LNCaP clone FGC (cell line): ENCODE measurements at places on chromosomes 3 and 15.
A peak's percentile ranks its signal among the peaks of the same experiment; 100 is the strongest.

DNA sequence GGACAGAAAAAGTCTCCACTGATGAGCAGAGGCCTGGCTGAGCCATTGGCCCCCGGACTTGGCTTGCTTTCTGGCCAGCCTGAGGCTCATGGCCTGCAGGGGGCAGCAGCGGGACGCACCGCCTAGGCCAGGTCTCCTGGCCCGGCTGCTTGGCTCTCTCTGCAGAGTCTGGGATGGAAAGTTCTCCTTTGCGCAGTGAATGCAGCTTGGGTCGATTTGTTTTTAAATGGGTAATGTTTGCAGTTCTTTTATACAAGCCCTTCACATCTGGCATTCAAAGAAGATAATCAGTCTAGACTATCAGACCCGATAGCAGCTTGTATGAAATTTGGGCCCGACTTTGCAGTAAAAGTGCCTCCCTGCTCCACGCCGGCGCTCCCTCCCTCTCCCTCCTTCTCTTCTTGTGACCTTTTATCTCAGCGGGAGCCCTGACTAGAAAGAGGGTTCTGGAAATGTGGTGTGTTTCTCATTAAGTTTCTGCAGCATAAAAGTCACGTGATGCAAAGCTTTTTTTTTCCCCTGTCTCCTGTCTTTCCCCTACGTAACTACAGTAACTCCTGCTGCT is 59.9 kb downstream of the ZNF621 start:
- DNase-seq, result peak; percentile 25

- no peak for DNase-seq
These were observed 36.0 kb upstream of the GATM start for GRCh38 chr15:45414215-45414885.

DNA sequence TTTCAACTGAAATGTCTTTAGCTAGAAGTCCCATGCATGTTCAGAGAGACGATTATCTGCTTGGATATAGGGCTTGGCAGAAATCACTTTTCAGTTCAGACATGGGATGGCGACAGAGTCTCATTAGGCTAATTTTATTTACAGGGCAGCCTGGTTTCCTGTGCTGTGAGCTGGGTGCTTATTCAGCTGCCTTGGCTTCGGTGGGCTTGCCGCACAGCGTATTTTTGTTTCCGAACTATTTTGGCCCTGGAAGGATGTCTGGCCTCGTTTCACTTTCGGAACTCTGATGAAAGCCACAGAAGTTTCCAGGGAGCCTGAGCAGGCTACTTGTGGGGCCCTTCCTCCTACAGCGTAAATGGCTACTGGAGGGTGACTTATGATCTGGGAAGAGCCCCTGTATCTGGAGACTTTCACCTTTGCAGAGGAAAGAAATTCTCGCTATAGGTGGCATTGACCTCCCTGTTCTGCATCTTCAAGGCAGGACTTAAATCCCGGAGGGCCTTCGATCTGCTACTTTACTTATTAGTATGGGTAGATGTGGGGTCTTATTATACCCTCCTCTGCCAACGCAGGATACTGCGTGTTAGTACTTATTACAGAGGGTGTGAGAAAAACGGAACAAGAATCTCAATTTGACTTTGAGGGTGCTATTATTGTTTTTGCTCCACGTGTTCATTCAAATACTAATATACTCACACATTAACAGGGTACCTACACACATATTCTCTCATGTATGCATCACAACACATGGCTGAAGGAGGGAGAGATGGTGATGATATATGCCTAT is 364.0 kb upstream of the RBMS3 start:
- DNase-seq, result no peak

- no peak for DNase-seq
These were observed 37.5 kb downstream of the TGFBR2 start for GRCh38 chr3:30643763-30644462.

DNA sequence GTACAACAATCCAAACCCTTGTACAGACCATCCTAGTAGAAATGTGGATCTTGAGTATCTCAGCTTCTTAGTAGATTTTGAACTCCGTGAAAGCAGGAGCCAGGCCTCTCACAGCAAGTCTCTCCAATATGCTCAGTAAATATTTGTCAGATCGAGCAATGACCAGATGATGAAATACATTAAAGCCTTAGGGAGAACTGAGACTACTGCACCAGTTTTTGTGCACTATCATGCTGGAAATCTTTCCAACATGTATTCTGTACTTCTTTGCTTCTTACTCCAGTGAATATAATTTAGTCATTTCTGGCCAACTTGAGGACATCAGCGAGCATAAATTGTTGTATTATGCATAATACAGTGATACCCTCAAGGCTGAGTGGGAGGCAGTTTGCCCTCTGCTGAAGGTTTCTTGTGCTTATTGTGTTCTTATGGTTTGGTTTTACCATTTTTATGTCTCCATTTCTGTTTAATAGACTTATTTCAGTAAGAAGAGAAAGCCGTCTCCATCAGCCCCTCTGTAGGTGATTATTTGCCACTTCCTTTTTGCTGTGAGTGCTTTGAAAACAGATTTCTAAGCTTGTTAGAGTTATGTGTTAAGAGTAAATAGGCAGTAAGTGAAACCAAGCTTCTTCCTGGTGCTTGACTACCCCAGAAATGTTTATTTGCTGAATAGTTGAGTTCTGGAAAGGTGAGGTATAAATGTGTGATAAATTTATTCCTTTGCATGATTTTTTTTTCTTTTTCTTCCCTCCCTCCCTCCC is 147.1 kb downstream of the PGPEP1L start:
- no peak for DNase-seq

GRCh38 chr3:27575499-27575898 is 91.3 kb upstream of the SLC4A7 start:
- no peak for DNase-seq

- DNase-seq, result no peak
These were observed 174.3 kb upstream of the ZBTB20 start for GRCh38 chr3:115321400-115321805.

GRCh38 chr15:49270541-49271421 is 100.7 kb downstream of the GALK2 start:
- no peak for DNase-seq

GRCh38 chr3:34882764-34883163 is 756.6 kb upstream of the ARPP21 start:
- DNase-seq, result no peak

- DNase-seq, result no peak
These were observed at the start of gene IGSF10 for GRCh38 chr3:151460774-151461450. Gene IGSF10 (minus strand): TSS chr3:151461061. CDS start chr3:151458709, 2,352 bp downstream.

- DNase-seq, result no peak
These were observed 7.5 kb downstream of the TMEM40 start for GRCh38 chr3:12751571-12751970.

- no peak for DNase-seq
These were observed 4.0 kb downstream of the CLRN1 start for GRCh38 chr3:150968341-150969035.

DNA sequence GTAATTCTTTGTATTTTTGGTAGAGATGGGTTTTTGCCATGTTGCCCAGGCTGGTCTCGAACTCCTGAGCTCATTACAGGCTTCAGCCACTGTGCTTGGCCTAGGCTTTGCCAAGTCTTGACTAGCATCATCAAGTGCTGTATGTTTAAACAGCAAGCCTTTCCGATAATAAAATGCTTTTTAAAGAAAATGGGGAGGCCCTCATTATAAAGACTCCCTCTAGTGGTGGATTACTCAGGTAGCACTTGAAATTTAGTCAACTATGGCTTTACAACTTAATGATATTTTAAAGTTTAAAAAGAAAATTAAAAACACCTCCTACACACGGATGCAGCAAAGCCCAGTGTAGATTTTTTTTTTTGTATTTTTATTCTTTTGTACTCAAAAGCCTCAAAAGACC is 213.6 kb downstream of the GAP43 start:
- DNase-seq, result peak; percentile 19

- no peak for DNase-seq
These were observed 15.8 kb downstream of the BOC start for GRCh38 chr3:113227146-113227545.

DNA sequence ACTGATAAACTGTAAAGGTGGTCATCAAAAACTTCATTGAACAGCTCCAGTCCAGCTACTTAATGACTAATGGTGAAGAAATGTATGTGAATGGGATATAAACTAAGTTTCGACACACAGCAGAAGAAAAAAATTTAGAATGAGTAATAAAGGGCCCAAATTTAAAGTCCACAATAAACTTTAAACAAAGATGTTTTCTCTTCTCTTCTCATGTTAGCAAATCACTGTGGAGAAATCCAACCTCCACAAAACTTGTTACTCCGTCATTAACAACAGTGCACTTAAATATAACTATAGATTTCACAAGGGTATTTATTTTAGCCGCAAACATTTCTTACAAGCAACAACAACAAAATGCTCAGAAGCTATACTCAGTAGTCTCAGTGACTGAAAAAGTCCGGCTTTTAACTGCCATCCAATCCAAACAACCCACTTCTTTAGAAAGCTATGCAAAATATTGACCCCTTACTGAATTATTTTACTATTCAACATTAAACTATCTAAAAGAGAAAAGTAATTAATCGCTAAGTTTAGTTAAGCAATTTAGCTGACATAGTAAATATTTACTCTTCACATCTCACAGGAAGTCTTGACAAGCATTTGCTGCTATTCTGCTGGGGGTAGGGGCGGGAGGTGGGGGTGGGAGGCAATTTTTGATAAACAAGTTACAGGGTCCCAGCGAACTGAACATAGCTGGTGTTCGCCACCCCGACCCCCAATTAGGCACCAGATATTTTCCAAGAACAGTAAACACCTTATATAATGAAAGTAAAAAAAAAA is 2.4 kb downstream of the IGF2BP2 start:
- DNase-seq, result no peak

- DNase-seq, result no peak
These were observed 311.4 kb downstream of the TBC1D5 start for GRCh38 chr3:17431004-17431403.

DNA sequence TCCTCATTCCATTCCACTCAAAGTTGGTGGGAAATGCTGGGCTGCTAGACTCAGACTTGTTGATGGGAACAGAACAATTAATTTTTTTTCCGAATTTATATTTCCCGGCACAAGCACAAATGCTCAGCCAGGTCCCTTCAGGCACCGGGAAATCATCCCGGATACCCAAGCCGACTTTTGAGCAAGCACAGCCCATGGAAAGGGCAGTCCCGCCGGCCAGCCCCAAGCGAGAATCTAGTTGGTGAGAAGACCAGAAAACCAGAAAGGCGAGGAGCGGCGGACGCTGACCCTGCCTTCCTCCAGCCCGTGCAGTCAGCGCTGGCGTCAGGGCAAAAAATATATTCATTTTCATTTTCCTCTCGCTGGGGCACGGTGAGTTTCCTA is 763 bp upstream of the ZIC4 start:
- no peak for DNase-seq

DNA sequence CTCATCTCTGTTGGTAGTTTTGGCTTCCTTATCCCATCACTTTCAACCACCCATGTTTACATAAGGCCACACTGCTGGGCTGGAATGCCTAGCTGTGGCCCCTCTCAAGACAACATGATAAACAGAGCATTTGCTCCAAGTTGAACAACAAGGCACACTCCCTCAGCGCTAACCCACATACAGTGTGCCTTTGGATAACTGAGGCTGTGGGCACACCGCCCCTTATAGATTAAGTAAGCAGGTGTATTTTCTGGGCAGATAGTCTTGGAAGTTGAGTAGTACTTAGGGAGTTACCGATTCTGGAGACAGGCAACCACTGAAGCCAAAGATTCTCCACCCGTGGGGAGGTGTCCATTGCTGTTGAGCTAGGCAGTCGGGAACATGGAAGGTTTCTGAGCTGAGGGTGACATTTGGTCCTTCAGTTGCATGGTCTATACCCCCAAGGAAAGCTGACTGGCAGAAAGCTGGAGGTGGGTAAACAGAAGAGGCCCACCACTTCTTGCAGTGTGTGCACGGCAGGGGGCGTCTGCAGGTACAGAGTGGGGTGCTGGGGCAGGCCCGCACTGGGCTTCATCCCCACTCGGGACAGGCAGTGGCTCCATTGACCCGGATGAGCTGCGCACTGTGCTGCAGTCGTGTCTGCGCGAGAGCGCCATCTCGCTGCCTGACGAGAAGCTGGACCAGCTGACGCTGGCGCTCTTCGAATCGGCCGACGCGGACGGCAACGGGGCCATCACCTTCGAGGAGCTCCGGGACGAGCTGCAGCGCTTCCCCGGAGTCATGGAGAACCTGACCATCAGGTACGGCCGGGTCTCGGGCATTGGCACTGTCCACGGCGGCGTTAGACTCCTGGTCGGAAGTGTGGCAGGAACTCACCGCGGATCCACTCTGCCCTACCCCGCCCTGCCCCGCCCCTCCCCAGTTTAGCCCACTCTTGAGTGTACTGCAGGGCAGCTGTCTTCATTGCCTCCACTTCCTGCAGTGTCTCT is 16.8 kb downstream of the NOX5 start:
- DNase-seq, result no peak
